EH (cell line): ENCODE measurements at places on chromosomes 6 and 20.

- peak; percentile 64 for DNase-seq
Measured at GRCh38 chr6:17472653-17473183, 79.3 kb downstream of the CAP2 start.

DNA sequence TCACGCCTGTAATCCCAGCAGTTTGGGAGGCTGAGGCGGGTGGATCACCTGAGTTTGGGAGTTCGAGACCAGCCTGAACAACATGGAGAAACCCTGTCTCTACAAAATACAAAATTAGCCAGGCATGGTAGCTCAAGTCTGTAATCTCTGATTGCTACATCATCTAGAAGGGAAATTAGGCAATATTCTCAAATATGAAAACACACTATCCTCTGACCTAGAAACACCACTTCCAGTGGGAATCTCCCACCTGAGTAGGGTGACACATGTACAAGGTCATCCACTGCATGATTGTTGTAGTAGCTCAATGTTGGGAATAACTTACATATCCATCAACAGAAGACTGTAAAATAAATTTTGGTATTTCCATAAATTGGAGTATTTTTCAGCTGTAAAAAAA lies 19.1 kb upstream of the SIRPD start:
- DNase-seq, result no peak

- no peak for DNase-seq
Measured at GRCh38 chr20:51340451-51340840, 202.1 kb downstream of the NFATC2 start.

DNA sequence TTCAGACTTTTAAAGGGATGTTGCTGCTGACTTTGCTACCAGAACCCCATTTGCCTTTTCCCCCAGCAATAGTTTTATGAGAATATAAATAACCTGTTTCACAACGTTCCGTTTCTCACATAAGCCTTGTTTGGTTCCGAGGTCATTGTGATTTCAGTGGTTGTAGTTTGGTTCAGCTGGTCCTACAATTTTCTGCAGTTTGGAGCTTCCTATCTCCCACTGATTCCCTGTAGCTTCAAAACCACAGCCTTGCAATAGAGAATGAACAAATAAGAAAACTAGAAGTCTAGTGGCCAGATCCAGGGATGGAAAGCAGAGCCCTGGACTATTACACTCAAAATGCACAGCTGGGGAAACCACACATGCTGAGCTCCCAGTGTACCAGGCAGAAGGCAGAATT lies 24.1 kb upstream of the SH3BGRL2 start:
- DNase-seq, result peak; percentile 22

DNA sequence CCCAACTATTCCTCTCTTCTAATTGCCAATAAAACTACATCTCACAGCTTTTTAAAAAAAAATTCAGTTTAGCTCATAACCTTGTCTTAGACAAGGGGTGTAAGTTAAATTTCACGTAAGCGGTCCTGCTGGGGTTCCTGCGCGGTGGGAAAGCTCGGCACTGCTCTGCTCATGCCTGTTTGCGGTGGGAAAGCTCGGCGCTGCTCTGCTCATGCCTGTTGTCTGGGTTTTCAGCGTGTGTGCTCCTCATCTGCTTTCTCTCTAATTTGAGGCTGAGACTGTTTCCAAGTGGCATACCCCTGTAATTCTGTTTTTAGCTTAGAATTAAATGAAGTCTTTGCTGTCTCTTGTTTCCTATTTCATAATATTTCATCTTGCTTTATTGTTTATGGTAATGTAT lies 18.6 kb downstream of the ARID1B start:
- peak; percentile 47 for DNase-seq

DNA sequence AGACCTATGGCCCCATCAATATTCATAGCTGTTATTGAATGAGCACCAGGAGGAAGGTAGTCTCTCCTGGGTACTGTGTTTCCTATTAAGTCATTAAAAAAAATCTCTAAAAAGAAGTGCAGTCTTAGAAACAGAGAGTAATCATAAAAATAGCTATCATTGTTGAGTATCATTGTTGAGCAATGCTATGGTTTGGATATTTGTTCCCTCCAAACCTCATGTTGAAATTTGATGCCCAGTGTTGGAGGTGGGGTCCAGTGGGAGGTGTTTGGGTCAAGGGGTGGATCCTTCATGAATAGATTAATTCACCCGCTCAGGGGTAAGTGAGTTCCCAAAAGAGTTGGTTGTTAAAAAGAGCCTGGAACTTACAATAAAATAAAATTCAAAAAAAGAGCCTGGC lies 88.1 kb upstream of the IYD start:
- no peak for DNase-seq

DNA sequence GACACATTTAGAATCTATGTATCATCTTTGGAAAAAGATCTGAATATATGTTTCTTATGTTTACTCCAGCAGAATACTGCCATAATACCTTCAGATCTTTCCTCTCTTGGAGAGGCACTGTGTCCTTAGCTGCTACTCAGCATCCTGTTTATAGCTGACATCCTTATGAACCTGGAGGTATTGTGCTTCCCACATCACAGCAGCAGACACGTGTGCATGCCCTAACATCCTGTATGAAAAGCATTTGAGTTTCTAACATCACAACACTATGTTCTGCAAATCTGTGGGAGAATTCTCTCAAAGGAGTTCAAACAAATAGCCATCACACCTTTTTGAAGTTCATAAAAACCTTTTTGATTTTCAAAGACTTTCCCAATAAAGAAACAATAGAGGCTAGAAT lies 216.0 kb downstream of the GJA1 start:
- DNase-seq, result peak; percentile 26

DNA sequence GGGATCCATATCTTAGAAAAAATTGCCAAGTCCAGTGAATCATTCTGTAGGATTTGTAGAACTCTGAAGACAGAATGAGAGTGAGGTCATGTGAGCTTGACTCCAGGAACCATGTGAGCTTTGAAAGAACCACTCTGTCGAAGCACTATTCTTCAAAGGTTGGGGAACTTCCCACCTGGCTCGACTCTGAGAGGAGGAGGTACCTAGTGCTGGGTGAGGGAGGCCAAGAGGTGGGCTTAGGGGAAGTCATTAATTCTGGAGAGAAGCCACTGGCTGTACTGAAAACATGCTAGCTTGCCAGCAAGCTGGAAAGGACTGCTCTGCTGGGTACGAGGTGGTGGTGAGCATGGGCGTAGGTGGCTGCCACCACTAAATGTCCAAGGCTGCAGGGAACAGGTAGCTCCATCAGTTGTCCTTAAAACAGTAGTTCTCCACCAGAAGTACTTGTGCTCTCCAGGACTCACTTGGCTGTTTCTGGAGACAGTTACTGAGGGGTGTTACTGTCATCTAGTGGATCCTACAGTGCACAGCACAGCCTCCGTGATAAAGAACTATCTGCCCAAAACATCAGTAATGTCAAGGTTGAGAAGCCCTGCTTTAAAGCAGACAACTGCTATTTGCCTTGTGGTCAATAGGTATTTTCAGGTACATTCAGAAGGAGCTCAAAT lies 34.7 kb upstream of the SYNJ2 start:
- peak; percentile 24 for DNase-seq

- no peak for DNase-seq
Measured at GRCh38 chr20:62784497-62784896, 11.8 kb upstream of the MRGBP start.

DNA sequence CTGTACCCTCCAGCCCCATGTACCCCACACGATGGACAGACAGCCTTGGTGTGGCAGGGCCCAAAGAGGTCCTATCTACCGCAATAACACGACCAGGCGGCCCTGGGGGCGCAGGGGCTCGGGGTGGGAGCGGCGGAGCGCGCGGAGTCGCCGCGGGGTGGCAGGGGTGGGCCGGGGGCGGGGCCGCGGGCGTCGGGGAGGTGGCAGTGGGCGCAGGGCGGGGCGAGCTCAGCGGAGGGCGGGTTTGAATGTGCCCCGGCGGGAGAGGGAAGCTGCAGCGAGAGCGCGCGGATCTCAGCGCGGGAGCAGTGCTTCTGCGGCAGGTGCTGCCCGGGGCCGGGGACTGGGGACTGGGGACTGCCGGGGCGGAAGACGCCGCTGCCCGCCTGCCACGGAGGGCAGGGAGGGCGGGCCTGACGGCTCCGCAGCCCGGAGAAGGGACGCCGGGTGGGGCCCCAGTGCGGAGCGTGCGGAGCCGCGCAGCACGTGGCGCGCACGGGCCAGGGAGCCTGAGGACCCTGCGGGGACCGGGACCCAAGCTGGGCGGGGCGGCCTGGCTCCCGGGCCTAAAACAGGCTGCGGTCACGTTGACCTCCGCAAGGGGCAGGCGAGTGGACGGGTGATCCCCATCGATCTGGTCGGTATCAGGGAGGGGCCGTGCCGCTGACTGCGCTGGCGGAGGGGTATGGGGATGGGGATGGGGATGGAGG lies at the start of gene SLC29A1:
TSS of gene SLC29A1 (plus strand) at position 277 of the 710 bp plus-strand sequence. CDS start 3,719 bp downstream, outside the sequence.
- peak; percentile 66 for DNase-seq

DNA sequence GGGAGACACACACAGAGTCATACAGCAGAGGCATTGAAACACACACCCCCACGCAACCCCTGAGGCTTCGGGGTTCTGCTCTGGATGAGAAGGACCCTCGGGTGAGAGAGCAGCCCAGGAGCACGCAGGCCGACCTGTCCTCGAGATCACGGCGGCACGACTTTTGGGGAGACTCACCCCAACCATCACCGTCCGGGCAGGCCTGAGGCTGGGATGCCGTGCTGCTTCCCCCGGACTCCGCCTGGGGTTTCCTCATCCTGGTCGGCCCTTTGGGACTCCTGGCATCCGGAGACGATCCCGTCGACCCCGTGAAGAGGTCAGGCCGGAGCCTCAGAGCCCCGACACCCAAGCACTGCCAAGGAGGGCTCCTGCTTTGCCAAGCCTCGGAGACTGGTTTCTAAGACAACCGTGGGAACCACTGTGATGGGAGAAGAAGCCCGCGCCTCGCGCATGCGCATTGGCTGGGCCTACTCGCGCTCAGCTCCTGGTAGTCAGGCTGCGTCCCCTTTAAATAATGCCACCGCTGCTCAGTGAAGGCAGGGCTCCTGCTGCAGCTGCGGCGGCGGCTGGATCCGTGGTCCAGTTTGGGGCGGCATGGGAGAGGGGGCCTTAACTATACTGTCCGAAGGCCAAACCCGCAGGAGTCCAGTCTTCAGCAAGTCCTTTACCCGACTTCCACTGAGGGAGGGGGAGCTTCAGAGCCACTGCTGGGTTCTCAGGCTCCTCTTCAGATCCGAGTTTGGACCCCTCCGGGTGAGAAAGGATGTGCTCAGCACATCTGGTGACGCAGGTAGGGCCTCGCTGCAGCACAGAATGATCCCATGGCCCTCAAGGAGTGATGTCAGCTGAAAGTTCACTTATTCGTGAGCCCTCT lies 171.4 kb upstream of the ZNF337 start:
- DNase-seq, result peak; percentile 82

GRCh38 chr6:153208706-153209105 lies 77.6 kb upstream of the RGS17 start:
- no peak for DNase-seq

- peak; percentile 55 for DNase-seq
Measured at GRCh38 chr6:159727717-159728445, 575 bp downstream of the WTAP start.

DNA sequence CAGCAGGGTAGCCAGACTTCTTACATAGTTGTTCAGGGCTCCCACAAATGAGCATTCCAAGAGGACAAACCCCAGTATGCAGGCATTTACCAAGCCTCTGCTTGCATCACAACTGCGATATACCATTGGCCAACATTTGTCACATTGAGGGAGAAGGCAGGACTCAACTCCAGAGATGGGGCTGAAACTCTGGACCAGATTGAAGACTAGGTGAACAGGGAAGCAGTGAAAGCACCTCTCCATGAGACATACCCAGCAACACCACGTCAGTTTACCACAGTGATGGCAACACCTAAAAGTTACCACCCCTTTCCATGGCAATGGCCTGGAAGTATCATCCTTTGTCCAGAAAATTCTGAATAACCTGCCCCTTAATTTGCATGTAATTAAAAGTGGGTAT lies 7.9 kb upstream of the RALY start:
- no peak for DNase-seq

GRCh38 chr6:95815389-95816056 lies 200.3 kb upstream of the FUT9 start:
- DNase-seq, result no peak

GRCh38 chr20:9027626-9028025 lies 41.3 kb upstream of the PLCB4 start:
- no peak for DNase-seq

DNA sequence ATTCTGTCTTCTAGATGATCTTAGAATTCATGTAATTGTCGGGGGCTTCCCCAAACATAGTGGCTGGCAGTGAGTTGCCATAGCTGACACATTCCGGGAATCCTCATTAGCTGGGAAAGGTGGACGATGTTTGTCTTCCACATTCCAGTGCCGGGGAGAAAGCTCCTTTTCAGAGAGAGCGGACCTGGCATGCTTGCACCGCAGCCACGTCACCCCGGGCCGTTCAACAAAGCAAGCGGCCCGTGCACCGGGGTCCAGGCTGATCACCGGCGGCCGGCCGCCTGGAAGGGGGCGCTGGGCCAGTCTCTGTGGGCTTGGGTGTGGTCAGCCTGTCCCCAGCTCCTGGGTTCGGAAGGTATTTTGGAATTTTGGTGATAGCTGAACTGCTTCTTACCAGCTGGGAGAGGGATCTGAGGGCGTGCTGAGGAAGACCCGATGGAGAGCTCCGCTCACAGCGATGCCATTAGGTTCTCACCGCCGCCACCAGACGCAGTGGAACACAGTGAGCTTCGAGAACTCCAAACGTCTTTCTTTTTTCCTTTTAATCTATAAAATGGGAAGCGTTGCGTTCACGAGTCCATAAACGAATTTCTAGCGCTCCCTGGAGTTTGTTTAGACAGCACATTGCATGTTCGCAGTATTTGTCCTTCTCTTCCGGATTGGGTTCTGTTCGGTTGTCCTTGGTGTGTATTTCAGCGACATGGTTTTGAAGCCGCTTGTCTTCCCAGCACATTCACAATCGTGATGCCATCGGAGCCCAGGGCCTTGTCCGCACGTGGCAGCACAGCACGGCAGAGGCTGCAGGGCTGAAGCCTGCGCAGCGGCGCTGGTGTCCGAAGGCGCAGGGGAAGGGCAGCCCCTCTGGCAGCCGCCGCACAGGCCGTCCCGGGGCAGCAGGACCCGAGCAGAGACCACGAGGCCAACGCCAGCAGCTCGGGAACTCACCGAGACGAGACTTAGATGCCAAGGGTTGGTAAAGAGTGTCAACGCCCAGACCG lies 557.6 kb downstream of the QKI start:
- no peak for DNase-seq

DNA sequence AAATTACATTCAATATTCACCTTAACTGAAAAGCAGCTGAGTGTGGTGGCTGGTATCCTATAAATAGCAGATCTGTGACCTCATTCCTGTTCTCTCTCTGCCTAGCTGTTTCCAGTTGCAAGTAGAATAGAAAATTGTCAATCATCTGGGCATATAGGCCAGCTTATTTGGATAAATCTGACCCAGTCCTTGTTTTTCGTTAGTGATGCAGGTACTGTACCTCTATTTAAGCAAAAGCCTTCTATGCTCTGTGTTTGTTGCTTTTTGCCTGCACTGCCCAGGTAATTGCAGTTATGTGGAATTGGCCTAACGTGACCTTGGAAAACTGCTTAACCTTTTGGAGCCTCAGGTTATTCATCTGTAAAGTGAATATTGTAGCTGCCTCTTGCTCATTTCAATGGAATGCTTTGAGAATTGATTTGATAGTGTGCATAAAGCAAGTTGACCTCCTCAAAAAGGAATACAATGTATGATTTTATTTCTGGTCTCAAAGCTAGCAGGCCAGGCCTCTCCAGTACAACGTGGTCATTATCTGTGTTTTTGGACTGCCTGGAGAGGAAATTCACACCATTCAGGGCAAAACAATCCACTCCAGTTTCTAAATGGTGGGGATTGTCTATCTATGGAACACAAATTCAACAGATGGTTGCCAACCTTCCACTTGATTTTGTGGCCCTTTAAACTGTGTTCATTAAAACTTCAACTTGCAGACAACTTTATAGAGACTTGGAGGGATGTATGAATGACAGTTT lies 508.7 kb upstream of the CITED2 start:
- peak; percentile 51 for DNase-seq
